NCI-H510A (cell line): ENCODE measurements at places on chromosomes 1 and 21.

- DNase-seq: no peak
Measured at GRCh38 chr21:34707876-34708325, 39.1 kb downstream of the CLIC6 start.

DNA sequence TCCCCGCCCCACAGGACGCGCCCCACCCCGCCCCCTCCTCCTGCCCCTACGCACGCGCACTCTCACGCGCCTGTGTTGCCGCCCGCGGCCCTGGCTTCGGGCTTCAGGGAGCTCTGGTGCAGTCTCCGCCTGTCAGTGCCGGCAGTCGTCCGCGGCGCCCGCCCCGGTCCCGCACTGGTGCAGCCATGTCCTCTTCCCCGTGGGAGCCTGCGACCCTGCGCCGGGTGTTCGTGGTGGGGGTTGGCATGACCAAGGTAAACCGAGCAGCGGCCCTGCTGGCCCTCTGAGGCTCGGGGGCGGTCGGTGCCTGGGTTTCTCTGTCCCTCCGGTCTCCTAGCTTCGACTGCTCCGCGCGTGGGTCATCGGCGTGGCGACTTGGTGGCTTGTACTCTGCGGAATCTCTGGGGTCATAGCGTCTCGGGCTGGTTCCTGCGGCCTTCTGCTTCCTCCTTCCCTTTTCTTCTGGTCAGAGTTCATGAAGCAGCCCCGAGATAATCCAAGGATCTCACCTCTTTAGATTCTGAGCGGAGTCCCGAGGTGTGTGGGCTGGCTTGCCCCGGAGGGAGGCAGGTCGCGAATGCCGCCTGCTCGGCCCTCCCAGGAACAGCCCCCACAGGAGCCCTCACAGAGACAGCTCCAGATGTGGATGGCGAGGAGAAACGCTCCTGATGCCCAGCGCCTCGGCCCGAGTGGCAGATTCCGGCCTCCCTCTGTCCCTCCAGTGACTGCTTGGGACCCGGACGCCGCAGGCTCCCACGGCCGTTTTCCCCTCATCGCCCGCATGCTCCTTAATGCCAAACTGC lies at the start of gene SCP2:
SCP2 (plus strand) TSS at position 65 of the 803 bp plus-strand sequence; CDS start at position 186, 121 bp downstream.
- DNase-seq: peak; percentile 55

DNA sequence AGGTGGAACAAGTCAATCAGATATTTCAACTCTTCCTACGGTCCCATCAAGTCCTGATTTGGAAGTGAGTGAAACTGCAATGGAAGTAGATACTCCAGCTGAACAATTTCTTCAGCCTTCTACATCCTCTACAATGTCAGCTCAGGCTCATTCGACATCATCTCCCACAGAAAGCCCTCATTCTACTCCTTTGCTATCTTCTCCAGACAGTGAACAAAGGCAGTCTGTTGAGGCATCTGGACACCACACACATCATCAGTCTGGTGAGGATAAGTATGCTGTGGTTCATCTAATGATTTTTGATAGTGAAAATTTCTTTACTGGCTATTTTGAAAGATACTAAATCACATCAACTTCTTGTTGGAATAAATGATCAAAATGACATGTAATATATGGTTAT lies 67.7 kb upstream of the MPC2 start:
- no peak for DNase-seq

GRCh38 chr1:234844479-234845031 lies 234.6 kb upstream of the IRF2BP2 start:
- no peak for DNase-seq

GRCh38 chr1:172867216-172867818 lies 183.4 kb downstream of the TNFSF18 start:
- DNase-seq: no peak

DNA sequence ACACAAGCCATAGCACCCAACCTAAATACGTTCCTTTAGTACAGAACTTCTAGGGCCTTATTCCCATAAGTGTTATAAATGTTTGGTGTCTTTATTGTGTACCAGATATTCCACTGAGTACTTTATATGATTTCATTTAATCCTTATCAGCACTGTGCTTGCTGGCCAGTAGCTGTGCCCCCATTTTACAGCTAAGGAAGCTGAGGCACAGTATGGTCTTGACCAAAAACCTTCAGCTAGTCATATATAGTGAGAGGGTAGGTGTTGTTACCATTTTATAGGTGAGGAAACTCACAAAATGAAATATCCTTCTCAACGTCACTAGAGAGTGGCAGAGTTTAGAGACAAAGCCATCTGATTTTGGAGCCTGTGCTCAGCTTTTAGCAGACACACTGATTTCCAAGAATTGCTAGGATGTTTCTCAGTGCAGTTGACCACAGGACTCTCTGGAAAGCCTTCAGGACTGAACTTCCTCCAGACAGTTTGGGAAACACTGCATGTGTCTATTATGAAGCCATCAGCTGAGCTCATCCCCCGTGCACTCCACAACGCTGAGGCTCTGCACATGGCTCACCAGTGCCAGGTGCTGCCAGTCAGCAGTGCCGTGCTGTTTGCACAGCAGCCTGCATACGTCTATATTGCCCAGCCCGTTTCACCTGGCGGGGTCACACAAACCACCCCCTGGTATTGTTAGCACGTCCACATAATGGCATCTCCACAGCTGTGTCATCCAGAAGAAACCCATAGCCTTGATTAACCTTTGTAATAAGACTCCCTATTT lies 15.4 kb downstream of the NPPA start:
- peak; percentile 36 for DNase-seq

GRCh38 chr1:943545-944340 lies 15.3 kb downstream of the NOC2L start:
- no peak for DNase-seq
